ENCODE measurements at places on chromosomes 7 and 10. TPM values are rescaled to one million over a fixed set of nuclear protein-coding genes. Genes with fewer than 3 reads are reported as not detected.

DNA sequence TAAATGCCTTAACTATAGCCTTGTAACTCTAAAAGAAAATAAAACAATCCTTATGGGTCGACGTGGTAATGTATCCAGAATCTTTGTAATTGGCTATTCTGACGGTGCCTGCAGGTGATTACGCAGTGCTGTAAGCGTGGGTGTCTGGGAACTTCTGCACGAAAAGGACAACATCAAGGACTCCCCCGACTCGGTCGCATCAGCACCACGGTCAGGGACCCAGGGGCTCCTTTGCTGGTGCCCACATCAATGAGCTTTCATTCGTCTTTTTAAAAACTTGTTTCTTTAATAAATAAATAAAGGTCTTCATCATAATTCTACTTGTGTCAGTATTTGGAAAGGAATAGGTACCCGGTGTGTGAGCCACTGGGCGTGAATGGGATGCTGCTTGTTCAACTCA lies 13.2 kb downstream of the MKI67 start:
- DNase-seq, result no peak

GRCh38 chr10:29613196-29613595 lies 21.6 kb downstream of the SVIL start:
- DNase-seq, result no peak

GRCh38 chr7:139936760-139937310 lies 107.8 kb downstream of the TBXAS1 start:
- DNase-seq, result peak; percentile 67

GRCh38 chr7:36057323-36057722 lies 95.7 kb upstream of the EEPD1 start:
- no peak for DNase-seq

The PDK4 gene
- total RNA-seq, result 34.6 TPM

DNA sequence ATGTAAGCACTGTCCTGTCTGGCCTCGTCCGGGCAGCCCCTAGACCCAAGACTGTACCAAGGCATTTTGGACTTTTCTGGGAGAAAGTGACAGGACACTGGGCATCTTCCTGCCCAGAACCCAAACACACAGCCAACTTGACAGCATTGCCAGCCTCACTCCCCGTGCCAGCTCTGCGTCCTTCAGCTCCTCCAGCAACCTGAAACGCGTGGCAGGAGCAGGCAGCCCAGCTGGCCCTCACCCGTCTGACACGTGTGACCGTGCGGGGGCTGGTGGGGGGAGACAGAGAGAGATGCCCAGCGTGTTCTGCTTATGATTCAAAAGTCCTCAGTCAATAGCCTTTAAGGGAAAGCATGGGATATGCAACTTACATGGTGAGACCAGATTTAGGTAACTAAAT lies 50.3 kb upstream of the SLC29A3 start:
- no peak for DNase-seq

The SPDYE5 gene
- total RNA-seq, result not detected

DNA sequence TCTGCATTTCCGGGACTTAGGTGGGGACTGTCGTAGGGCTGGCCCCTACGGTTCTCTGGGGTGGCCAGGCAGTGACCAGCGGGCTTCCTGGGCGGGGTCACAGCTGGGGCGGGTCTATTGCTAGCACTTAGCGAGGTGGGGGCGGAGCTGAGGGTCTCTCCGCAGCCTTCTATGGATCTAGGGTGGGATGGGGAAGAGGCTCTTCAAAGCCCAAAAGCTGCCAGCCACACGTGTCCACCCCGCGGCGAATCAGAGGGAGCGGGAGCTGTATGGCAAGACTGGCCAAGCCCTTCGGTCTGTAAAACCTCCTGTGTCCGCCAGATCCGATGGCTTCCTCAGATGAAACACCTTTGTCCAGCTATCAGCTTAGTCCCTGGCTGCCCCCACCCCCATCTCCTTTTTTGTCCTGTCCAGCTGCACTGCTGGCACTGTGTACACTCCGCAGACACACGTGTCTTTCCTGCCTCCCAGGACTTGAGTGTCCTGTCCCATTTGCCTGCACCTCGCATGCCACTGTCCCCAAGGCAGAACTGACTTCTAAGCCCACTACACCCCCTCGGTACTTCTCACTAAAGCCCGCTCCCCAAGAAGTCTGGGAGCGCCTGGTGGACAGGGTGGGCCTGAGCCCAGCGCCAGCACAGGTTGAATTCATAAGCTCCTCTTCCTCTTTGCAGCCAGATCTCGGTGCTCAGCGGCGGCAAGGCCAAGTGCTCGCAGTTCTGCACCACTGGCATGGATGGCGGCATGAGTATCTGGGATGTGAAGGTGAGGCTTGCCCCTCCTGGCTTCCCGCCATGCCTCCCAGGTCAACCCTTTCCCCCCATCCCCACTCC lies 14.8 kb downstream of the PDAP1 start:
- peak; percentile 62 for DNase-seq

- DNase-seq, result no peak
Observed at GRCh38 chr7:146150153-146150552, 33.6 kb downstream of the CNTNAP2 start.

GRCh38 chr10:66162560-66163143 lies 763.2 kb upstream of the LRRTM3 start:
- no peak for DNase-seq

GRCh38 chr7:19561121-19561805 lies 147.6 kb downstream of the POLR1F start:
- no peak for DNase-seq

DNA sequence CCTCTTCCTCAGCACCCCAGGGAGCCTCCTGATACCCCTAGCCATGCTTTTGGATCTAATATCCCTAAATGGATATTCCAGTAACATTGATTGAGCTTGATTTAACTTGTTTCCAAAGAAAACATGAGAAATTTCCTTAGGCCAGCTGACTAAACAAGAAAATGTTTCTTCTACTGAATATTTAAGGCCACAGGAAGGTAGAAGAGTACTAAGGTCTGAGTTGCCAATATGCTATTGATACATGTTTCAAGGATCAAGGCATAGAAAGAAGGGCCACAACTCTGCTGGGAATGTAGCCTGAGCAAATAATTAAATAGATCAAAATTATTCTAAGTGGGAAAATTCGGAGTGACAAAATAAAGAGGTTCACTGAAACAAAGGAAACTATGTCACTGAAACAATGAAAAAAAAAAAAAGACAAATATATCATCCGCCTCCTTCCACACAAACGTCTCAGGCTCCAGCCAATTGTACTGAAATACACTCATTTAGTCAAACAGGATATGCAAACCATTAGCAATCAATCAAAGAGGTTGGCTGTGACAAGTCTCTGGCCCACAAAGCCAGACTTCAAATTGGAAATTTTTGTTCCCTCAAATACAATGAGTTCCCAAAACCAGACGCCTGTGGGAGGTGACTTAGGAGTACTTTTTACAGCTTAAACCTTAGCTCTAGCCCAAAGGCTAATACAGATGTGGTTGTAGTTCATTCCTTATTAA lies 396.2 kb downstream of the HTR7 start:
- DNase-seq, result no peak

- DNase-seq, result no peak
Observed at GRCh38 chr7:30184791-30185487, 50.2 kb downstream of the MTURN start.

GRCh38 chr7:126016722-126017121 lies 1087.1 kb upstream of the POT1 start:
- no peak for DNase-seq

DNA sequence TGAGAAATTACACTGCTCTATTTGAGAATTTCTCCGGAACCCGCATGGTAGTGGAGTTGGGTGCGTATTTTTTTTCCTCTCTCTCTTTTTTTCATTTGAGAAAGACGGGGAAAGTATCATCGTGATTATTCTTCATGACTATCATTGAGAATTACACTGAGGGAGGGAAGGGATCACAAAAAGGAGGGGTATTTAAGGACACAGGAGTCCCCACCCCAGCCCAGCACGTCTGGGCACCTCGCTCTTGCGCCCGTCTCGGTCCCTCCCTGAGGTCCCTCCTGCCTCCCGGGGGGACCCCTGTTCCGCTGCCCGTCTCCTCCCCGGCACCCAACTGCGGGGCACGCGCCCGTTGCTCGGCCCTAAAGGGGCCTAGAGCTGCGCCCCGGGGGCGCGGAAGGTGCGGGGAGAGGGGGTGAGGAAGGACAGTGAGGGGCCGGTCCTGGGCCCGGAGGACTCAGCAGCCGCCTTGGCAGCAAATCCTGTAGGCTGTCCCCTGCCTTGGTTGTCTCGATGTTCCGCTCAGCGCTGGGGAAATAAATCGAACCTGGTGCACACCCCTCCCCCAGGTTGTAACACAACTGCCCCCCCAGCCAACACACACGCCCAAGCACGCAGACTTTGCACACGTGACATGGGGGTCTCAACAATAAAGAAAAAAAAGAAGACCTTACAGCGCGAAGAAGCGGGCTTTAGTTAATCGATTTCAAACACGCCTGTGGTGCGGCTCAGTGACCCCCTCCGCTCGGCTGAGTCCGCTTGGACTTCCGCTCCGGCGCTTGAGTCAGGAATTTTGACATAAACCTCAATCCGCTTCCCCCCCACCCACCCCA lies 18.6 kb upstream of the GATA3 start:
- no peak for DNase-seq

DNA sequence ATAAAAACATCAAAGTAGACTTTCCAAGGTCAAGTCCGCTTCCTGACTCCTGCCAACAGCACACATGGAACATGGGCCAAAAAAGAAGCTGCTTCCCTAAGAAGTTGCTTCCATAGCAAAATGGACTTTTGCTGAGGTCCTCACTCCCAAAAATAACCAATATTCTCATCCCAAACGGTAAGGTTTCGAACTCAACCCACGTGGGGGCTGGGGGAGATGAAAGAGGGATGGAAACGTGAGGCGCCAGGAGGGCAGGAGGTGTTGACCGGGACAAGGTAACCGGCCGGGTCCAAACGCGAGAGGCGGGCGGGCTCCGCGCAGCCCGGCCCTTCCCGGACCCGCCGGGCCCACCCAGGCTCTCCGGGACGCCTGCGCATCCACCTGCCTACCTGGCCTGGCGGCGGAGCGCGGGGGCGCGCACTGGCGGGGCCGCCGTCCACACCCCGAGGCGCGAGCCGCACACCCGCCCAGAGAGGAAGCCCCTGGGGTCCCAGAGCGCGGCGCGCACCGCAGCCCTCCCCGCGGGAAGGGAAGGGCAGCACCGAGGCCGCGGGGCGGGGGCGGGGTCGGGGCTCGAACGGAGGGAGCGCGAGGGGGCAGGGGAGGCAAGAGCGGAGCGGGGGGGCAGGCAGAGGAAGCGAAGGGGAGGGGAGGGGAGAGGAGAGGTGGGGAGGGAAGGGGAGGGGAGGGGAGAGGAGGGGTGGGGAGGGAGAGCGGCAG lies 742 bp downstream of the LMBR1 start:
- peak; percentile 83 for DNase-seq

The LRRC4 gene
- 15.1 TPM for total RNA-seq

The OPN4 gene
- not detected for total RNA-seq

The FAM241B gene
- 3.7 TPM for total RNA-seq

- DNase-seq, result no peak
Observed at GRCh38 chr10:127561647-127562046, 12.5 kb downstream of the NPS start.

- no peak for DNase-seq
Observed at GRCh38 chr7:137017221-137017620, 148.8 kb downstream of the CHRM2 start.

The NUTM2A gene
- 1.5 TPM for total RNA-seq

DNA sequence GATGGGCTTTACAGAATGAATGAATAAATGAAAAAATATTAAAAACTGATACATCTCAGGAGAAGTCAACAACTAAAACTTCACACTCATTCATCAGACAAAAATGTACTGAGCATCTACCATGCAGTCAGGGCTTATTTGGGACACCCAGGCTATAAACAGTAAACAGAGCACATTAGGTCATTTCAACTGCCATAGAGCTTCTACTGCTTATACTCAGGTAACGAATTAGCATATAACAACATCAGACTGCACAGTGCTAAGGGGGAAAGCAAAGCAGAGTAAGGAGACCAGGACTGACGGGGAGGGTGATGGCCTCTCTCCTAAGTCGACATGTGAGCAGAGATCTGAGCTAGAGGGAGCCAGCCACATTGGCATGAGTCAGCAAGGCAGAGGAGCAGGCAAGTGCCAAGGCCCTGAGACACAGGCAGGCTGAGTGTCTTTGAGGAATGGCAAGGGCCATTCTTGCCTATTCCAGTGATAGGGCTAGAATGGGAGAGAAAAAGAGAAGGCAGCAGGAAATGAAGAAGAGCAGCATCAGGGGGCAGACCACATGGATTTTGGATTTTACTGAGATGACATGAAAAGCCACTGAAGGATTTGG lies 528.9 kb downstream of the PARD3 start:
- DNase-seq, result no peak

DNA sequence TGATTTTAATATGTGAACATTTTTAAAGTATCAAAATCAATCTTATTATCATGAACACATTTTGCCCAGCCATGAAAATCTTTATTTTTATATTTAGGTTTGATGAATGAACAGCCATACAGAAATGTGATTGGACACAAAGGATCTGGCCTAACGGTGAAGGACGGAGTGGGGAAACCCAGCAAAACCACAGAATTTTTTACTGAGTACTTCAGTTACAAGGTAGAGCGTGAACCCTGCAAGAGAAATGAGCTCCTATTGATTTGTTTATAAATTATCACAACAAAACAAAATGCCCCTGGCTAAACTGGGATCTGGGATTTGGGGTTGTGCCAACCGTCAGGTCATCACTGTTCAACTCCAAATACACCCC lies 118.8 kb downstream of the JAZF1 start:
- DNase-seq, result no peak

- DNase-seq, result no peak
Observed at GRCh38 chr7:37781156-37781555, 67.2 kb upstream of the NME8 start.

DNA sequence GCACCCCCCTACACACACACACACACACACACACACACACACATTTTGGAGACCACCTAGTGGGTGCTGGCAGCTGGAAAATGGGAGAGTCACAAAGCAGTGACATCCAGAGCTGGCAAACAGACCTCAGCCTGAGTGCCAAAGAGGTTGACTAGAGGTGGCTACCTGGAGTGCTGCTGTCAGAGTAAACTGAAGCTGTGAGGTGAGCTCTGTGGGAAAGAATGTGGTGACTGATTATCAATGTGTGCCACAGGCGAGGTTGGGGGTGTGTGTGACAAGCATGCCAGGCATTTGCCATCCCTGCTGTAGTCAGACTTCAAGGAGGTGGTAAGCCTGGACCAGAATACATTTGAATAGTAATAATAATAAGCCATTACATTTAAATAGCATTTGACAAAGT lies 120.6 kb downstream of the SLIT1 start:
- DNase-seq, result no peak

- no peak for DNase-seq
Observed at GRCh38 chr7:68547181-68547580, 1051.1 kb upstream of the AUTS2 start.

- peak; percentile 77 for DNase-seq
Observed at GRCh38 chr10:86693721-86694369, 25.5 kb downstream of the LDB3 start.

The STEAP4 gene
- total RNA-seq, result 0.88 TPM

DNA sequence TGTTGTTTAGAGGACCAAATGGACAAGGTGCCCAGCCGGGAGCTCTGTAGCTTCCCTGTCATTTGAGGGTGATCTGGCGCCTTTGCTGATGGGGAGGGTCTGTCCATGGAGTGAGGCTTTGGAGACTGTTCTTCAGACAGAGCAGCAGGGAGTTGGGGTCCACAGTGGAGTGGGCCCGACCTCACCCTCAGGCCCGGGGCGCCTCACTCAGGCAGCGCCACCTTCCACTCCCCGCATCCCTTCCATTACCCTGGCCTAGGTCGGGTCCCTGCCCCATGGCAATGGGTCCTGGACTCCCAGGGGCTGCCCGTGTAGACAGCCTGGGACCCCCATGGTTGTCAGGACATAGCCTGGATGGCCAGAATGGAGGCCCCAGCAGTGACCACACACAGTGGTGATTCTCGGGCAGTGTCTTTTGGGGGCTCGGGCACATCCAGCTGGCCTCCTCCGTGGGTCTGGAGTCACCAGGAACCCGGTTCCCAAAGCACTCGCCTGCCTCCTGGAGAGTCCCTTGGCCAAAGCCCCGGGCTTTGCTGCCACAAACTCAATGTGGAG lies 38.5 kb downstream of the TCERG1L start:
- DNase-seq, result no peak

All from hepatocyte (in vitro differentiated cells).